ENCODE measurements at places on chromosomes 1 and 21. TPM values are rescaled to one million over a fixed set of nuclear protein-coding genes. Genes with fewer than 3 reads are reported as not detected.

CCDC17 gene
- 0.64 TPM for total RNA-seq

DNASE2B gene
- not detected for total RNA-seq

TSHB gene
- total RNA-seq, result not detected

SV2A gene
- total RNA-seq, result 1.7 TPM

CGN gene
- 3.4 TPM for total RNA-seq

MRPS6 gene
- 6.7 TPM for total RNA-seq

BRINP2 gene
- total RNA-seq, result not detected

SLC30A2 gene
- not detected for total RNA-seq

OPRD1 gene
- total RNA-seq, result under 0.01 TPM

AMPD1 gene
- not detected for total RNA-seq

UHMK1 gene
- total RNA-seq, result 55.4 TPM

LGR6 gene
- total RNA-seq, result not detected

CFAP107 gene
- total RNA-seq, result not detected
